Osteoblast (primary cell): ENCODE measurements at places on chromosomes 6 and 20. TPM values are rescaled to one million over a fixed set of nuclear protein-coding genes. Genes with fewer than 3 reads are reported as not detected.

GRCh38 chr20:2799688-2800520, 523 bp downstream of the CPXM1 start:
- no peaks in the 10 kb centered on the region for H3K4me1 ChIP-seq
- H3K27ac ChIP-seq: no peak overlapping the region
- peaks cover 63% of the 10 kb centered on the region for H3K27me3 ChIP-seq

GRCh38 chr6:146423452-146423851, 120.2 kb upstream of the RAB32 start:
- H3K27ac ChIP-seq: no peak overlapping the region
- no peak for DNase-seq
- no peaks in the 10 kb centered on the region for H3K4me1 ChIP-seq
- no peak overlapping the region for H3K4me3 ChIP-seq

DNA sequence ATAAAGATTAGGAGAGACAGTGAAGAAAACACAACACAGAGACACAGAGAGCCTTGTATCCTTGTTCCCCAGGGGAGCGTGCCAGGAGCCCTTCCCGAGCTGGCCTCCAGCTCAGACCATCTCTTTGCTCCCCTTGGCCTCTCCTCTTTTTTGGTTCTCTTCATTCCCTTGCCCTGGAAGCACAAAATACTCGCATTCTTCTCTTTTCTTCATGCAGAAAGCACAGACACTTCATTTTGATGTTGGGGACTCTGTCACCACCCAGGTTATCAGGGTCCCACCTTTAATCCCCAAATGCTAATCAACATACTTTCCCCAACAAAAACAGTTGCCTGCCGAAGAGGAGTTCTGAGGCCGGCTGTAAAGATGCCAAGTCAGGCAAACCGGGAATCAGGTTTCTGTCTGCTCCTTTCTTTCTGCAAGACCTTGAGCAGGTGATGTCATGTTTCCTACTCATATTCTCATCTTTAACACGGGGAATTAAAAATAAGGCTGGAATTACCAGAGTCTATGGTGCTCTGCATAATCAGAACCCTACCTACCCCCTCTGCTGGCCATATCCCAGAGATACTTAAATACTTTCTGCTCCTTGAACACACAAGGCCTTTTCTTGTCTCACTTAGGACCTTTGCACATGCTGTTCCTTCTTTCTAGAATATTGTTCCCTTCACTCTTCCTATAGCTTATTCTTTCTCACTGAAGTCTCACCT, 21.7 kb downstream of the TGM6 start:
- peaks cover 3% of the 10 kb centered on the region for H3K27me3 ChIP-seq
- H3K4me3 ChIP-seq: no peak overlapping the region
- no peaks in the 10 kb centered on the region for H3K4me1 ChIP-seq
- H3K27ac ChIP-seq: no peak overlapping the region

RSPH9 gene
- under 0.01 and 0.36 TPM in 2 replicates for total RNA-seq

GRCh38 chr20:22846863-22847262, 188.2 kb upstream of the SSTR4 start:
- no peaks in the 10 kb centered on the region for H3K36me3 ChIP-seq
- no peak overlapping the region for H3K27ac ChIP-seq
- no peak overlapping the region for H3K4me3 ChIP-seq
- DNase-seq: no peak

DNA sequence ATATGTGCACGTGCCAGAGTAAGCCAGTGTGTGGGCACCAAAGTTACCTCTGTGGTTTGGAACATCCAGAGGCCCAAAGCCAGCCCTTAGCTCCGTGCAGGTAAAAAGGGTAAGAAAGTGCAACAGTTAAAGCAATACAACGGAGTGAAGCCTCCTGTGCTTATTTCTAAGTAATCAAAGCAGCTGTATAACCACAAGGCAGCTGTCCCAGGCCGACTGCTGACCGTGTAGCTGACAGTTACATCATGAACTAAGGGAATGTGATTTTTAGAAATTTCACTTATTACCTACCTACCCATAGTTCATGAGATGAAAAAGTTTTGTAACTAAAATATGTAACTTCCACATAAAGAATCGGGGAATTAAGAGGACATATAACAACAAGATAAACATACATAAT, 121.2 kb upstream of the QKI start:
- no peak overlapping the region for H3K27ac ChIP-seq
- H3K4me3 ChIP-seq: no peak overlapping the region
- H3K36me3 ChIP-seq: no peaks in the 10 kb centered on the region
- DNase-seq: no peak

PRR3 gene
- total RNA-seq: 6.8 and 7.2 TPM in 2 replicates

DEFB124 gene
- total RNA-seq: not detected in 2 replicates

TRIM15 gene
- total RNA-seq: not detected in 2 replicates

- no peak overlapping the region for H3K27ac ChIP-seq
- no peak overlapping the region for H3K4me3 ChIP-seq
- no peak for DNase-seq
- H3K27me3 ChIP-seq: no peaks in the 10 kb centered on the region
- H3K4me1 ChIP-seq: no peaks in the 10 kb centered on the region
Measured at GRCh38 chr6:22334778-22335177, 37.9 kb upstream of the PRL start.

GRCh38 chr6:104229057-104229456, 630.7 kb downstream of the HACE1 start:
- H3K4me1 ChIP-seq: no peaks in the 10 kb centered on the region
- H3K36me3 ChIP-seq: no peaks in the 10 kb centered on the region
- no peaks in the 10 kb centered on the region for H3K27me3 ChIP-seq
- no peak overlapping the region for H3K27ac ChIP-seq

- no peak overlapping the region for H3K4me3 ChIP-seq
- peaks cover 21% of the 10 kb centered on the region for H3K36me3 ChIP-seq
- DNase-seq: no peak
- H3K27me3 ChIP-seq: no peaks in the 10 kb centered on the region
Measured at GRCh38 chr6:125888989-125889656, 67.4 kb upstream of the HINT3 start.

- no peaks in the 10 kb centered on the region for H3K27me3 ChIP-seq
- no peak for DNase-seq
- no peak overlapping the region for H3K4me3 ChIP-seq
- H3K4me1 ChIP-seq: no peaks in the 10 kb centered on the region
- H3K36me3 ChIP-seq: peaks cover 21% of the 10 kb centered on the region
Measured at GRCh38 chr20:1927217-1927616, 32.0 kb downstream of the SIRPA start.

DNA sequence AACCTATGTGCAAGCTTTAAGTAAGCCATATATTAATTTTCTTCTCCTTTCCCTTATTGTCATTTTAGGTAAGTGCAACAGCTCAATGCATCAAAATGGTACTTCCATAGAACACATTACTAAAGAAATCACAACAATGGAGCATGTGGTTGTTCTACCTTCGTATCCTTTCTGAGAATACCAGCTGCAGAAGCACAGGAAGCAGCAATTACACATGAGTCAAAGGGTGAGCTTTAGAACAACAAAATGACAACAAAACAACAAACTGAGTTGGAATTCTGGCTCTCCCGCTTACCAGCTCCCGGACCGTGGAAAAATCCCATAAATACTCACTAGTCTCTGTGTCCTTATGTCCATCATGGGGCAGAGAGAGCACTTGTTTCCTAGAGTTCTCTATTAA, 108.9 kb downstream of the BCAS1 start:
- no peak overlapping the region for H3K27ac ChIP-seq
- no peaks in the 10 kb centered on the region for H3K27me3 ChIP-seq
- peaks cover 34% of the 10 kb centered on the region for H3K4me1 ChIP-seq
- no peak overlapping the region for H3K4me3 ChIP-seq
- DNase-seq: no peak

NKAPL gene
- total RNA-seq: 1.1 and 1.2 TPM in 2 replicates

GRCh38 chr6:141488488-141488887, 644.2 kb upstream of the GJE1 start:
- peaks cover 13% of the 10 kb centered on the region for H3K4me1 ChIP-seq
- H3K27ac ChIP-seq: peak overlapping the region; percentile 9
- H3K36me3 ChIP-seq: no peaks in the 10 kb centered on the region
- no peak for DNase-seq
- no peaks in the 10 kb centered on the region for H3K27me3 ChIP-seq

DNA sequence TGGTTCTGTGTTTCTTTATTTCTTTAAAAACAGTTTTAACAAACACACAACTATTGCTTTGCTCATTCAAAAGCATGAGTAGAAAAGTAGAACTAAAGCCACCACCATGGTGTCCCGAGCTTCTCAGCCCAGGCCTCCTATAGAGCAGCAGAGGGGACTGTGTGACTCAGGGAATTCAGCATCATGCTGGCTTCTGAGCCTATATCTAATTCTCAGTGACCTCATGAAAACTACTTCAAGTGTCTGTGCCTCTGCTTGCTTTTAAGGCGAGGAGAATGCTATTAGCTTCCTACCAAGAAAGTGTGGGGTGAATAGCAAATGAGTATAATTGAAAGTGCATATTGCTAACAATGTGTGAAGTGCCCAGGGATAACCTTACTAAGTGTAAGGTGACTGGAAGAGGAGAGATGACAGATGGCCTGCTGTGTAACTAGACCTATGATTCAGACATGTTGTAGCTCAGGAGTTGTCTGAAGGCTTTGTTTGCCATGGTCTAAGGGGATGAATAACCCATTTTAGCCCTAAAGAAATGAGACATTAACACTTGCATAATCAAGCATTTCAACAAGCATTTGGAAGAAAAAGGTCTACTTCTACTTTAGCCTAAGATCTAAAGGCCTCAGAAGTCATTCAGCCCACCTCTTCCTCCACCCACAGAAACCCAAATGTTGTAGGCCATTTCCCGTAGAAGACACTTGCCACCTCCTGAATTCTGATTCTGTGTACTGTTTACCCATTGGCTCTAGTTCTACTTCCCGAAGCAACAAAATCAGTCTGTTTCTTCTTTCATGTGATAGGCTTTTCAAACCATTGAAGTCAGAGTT, 121.5 kb upstream of the ARG1 start:
- DNase-seq: peak; percentile 70
- no peak overlapping the region for H3K4me3 ChIP-seq
- no peaks in the 10 kb centered on the region for H3K36me3 ChIP-seq
- no peaks in the 10 kb centered on the region for H3K4me1 ChIP-seq
- peaks cover 8% of the 10 kb centered on the region for H3K27me3 ChIP-seq
- no peak overlapping the region for H3K27ac ChIP-seq

DNA sequence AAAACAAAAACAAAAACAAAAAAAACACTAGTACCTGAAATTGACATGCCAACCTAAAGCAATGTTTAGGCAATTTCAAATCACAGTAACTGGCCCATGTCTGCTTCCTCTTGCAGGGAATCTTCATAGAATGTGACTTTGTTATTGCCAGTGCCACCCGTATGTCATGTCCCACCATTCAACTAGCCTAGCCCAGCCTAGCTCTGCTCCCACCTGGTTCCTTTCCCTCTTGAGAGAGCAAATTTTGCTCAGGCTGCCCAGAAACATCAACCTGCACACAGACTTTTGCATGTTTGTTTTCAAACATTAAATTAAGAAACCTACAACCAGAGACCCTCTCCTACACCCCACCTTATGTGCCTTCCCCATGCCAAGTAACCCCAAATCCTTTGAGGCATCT, 124.8 kb upstream of the SLC2A12 start:
- H3K4me3 ChIP-seq: peak overlapping the region; percentile 70
- peak overlapping the region; percentile 93 for H3K27ac ChIP-seq
- H3K36me3 ChIP-seq: peaks cover 22% of the 10 kb centered on the region
- no peaks in the 10 kb centered on the region for H3K27me3 ChIP-seq
- peaks cover 31% of the 10 kb centered on the region for H3K4me1 ChIP-seq

GRCh38 chr6:56567501-56567900, 75.2 kb downstream of the DST start:
- H3K4me1 ChIP-seq: no peaks in the 10 kb centered on the region
- H3K27ac ChIP-seq: no peak overlapping the region
- no peak overlapping the region for H3K4me3 ChIP-seq
- H3K36me3 ChIP-seq: peaks cover 54% of the 10 kb centered on the region

DNA sequence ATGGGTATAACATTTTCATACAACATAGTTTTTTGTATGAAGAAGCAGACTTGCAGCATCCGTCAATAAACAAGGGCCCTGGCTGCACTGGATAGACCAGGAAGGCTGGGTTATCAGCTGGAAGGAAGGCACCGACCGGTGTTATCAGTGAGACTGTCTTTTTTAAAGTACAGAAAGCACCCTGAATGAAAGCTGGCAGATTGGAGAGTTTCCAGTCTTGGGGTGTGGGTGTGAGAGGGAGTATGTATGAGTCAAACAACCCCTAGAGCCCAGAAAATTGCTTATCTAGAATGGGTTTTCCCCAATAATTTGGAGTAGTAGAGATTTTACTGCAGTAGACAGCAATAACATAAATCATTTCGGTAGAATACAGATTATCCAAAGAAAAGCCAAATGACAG, 42.4 kb downstream of the TXLNB start:
- no peak overlapping the region for H3K27ac ChIP-seq
- H3K27me3 ChIP-seq: no peaks in the 10 kb centered on the region
- no peaks in the 10 kb centered on the region for H3K4me1 ChIP-seq
- DNase-seq: peak; percentile 66
- no peak overlapping the region for H3K4me3 ChIP-seq
- H3K36me3 ChIP-seq: no peaks in the 10 kb centered on the region

MCCD1 gene
- total RNA-seq: not detected in 2 replicates

DNA sequence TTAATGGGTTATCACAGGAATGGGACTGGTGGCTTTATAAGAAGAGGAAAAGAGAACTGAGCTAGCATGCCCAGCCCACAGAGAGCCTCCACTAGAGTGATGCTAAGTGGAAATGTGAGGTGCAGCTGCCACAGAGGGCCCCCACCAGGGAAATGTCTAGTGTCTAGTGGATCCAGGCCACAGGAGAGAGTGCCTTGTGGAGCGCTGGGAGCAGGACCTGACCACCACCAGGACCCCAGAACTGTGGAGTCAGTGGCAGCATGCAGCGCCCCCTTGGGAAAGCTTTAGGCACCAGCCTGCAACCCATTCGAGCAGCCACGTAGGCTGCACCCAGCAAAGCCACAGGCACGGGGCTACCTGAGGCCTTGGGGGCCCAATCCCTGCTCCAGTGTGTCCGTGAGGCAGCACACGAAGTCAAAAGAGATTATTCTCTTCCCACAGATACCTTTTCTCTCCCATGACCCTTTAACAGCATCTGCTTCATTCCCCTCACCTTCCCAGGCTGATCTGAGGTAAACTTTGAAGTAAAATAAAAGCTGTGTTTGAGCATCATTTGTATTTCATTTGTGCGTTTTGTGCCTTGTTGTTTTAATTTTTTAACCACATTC, 4.4 kb downstream of the HLA-E start:
- DNase-seq: peak; percentile 44
- H3K4me1 ChIP-seq: peaks cover 22% of the 10 kb centered on the region
- no peak overlapping the region for H3K4me3 ChIP-seq
- H3K36me3 ChIP-seq: peaks cover 33% of the 10 kb centered on the region
- no peak overlapping the region for H3K27ac ChIP-seq

- H3K27me3 ChIP-seq: no peaks in the 10 kb centered on the region
- no peak for DNase-seq
- no peak overlapping the region for H3K27ac ChIP-seq
- H3K4me3 ChIP-seq: no peak overlapping the region
- H3K36me3 ChIP-seq: no peaks in the 10 kb centered on the region
Measured at GRCh38 chr6:38018755-38019165, 199.2 kb downstream of the ZFAND3 start.
